Ovary (tissue), 10 donors: ENCODE measurements at places on chromosomes 6 and 20. TPM values are rescaled to one million over a fixed set of nuclear protein-coding genes. Genes with fewer than 3 reads are reported as not detected.
A peak's percentile ranks its signal among the peaks of the same experiment; 100 is the strongest.

Gene CFAP61
- 0.12 TPM for polyA plus RNA-seq

Gene BNIP5
- 0.01 TPM for polyA plus RNA-seq

Gene HLA-DOA
- polyA plus RNA-seq = 25.3 TPM

DNA sequence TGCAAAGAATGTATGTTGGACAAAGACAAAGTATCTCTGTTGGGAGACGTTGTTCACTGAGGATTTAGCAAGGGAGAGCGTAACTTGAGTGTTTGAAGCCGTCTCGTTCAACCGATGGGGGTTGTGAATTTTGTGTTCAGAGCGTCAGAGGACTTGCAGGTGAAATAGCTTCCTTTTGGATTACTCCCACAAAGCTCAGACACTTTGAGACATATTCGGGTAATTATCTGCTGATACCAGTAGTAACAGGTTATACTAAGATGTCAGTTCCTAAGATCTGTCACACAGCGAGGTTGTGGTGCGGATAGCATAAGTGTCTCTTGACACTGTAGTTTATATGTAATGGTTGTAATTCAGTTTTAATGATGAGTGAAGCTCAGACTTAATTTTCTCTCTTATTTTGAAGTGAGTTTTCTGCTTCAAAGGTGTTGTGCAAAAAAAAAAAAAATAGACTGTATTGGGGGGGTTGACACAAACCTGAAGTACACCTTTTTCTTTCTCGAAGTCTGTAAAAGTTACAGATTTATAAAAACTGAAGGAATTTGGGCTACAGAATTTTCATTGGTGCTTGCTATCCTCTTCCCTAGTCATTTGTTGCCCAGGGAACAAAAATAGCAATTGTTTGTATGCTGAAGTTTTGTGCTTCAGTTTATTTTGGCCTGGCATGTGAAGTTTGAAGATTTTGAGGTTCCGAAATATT, 1.7 kb downstream of the ASXL1 start:
- no peak for DNase-seq
- peaks cover 15% of the 10 kb centered on the region for H3K4me1 ChIP-seq
- H3K27ac ChIP-seq = peak overlapping the region; percentile 96
